Stimulated activated CD4-positive, alpha-beta T cell treated with anti-CD3 and anti-CD28 coated beads, Interleukin-4, amount 100 ng/mL, for 1 hour (primary cell): ENCODE measurements at places on chromosomes 5 and 9.

GRCh38 chr9:125659954-125660353, 47.1 kb downstream of the MAPKAP1 start:
- DNase-seq = no peak

DNA sequence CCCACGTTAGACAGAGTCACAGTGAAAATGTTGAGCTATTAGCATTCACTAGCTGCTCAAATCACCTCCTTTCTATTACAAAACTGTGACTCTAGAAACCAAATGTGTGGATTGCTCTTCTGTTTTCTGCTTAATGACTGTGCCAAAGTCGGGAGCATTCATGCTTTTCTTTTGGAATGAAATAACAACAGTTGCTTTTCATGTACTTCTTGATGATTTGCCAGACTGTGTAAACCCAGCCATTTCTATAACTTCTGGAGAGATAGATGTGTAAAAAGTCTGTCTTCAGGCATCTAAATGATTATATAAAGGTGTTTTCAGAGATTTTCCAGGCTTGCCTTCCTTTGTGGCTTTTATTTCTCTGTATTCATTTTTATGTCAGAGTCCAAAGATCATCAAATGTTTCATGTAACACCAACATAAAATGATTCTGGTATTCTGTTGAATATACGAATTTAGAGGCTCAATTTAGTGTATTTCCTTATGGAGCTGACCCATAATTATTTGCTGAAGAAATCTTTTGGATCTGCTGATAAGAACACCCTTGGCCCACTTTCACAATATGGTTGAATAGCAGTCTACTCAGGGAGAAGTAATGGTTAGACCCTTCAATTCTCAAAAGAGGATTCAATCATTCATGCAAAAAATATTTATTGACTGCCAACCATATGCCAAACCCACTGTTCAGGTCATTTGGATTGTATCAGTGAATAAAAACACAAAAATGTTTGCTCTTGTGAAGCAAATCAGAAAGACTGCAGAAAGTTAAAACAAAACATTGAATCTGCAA, 581.2 kb downstream of the CDH18 start:
- no peak for DNase-seq

DNA sequence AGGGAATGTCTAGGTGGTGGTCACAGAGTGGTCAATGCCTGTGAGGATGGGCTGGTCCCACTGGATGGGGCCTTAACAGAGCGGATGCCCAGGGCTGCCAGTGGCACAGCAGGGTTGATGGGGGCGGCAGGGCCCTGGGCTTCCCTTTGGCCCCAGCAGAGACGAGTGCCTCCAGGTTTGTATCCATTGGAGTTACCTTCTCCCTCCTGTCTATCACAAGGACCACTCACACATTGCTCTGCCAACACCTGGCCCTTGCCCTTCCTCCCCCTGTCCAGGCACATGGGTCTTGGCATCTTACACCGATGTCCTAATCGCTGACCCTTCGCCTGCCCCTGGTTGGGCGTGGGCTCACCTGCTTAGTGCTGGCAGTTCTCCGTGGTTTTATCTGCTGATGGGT, 26.2 kb upstream of the IRX4 start:
- no peak for DNase-seq

DNA sequence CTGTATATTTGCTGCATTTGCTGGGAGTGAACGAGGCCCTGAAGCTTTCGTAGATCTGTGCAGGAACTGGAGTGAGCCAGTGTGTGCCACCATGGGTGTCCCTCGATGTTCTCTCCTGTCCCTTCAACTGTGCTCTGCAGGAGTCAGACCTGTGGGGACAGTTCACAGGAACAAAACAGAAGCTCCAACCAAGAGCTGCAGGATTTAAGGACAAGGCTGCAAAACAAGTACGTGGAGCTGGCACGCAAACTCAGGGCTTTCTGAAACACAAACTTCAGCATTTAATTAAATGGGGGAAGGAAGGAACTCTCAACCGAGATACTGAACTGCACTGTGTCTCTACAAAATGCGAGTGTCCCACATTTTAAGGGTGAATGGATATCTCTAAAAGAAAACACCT, 24.2 kb downstream of the BASP1 start:
- DNase-seq = no peak

- DNase-seq = no peak
These were observed 53.8 kb downstream of the CDC14B start for GRCh38 chr9:96565671-96566497.
